ENCODE measurements at places on chromosomes 2 and 18.

GRCh38 chr2:68766376-68766845 lies 31.8 kb downstream of the ARHGAP25 start:
- DNase-seq: no peak

- DNase-seq: no peak
Observed at GRCh38 chr2:187876554-187876953, 322.3 kb upstream of the TFPI start.

DNA sequence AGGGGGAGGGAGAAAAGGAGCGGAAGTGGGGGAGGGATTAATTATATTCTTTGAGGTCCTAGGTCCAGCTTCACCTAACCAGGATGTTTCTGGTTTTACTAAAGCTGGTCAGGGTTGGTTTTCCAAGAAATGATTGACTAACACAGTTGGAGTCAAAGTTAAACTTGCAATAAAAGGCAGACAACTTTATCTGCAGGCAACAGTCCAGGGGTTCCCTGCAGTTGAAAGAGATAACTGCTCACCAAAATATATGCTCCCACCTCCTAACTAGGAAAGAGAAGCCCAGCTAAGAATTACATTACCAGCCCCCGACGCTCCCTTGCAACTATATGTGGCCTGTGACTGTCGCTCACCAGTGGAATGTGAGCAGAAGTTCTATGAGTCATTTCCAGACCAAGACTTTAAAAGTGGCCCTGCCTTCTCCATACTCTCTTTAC lies 140.0 kb upstream of the PKDCC start:
- no peak for DNase-seq

DNA sequence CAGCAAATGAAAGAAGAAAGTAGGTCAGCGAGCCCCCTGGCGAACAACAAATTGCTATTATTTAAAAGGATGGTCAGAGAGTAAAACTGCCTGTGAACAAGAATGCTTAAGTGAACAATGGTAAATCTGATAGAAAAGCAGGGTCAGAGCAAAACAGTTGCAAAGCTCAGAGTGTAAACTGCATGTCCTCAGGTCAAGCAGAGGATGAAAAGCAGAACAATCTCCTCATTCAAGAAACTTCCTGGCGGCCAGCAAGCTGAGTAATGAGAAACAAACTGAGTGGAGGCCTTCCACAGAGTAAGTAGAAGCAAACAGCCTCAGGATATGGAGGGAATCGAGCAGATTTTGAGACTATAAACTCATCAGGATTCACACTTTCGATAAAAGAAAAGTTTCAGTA lies 117.9 kb downstream of the PPP1R1C start:
- no peak for DNase-seq

DNA sequence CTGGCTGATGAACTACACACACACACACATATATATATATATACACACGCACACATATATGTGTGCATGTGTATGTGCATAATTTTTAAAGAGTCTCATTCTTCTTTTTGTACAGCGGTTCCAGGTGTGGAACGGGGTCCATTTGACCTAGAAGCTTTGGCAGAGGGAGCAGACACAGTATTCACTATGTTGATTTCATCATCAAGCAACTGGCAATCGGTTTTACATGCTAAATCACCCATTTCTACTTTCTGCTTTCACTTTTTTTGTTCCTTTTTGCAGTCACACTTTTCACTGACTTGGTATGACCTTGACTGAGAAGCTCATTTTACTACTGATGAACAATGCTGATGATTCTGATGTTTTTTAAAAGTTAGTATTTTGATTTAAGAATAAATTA lies 63.0 kb upstream of the PGAP1 start:
- no peak for DNase-seq

DNA sequence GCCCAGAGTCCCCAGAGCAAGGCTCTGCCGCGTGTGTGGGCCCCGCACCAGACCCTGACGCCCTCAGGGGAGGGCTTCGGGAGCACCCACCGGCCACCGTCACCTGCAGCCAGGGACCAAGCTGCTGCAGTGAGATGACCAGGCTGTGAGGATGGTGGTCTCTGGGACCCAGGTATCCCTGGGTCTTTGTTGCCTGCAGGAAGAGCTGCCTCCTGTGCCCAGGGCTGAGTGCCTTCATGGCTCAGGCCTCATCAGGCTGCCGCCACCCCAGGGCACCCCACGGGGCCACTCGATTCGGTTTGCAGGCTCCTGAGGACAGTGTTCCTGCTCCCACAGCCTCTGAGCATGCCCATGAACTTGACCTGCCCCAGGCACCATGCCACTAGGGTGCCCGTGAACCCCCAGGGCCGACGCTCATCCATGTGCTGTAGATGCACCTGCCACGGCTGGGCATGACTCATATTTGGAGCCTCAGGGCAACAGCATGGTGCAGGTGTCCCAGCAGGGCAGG lies 109.8 kb downstream of the FAM210A start:
- DNase-seq: no peak

GRCh38 chr2:62180975-62181374 lies 14.9 kb upstream of the B3GNT2 start:
- no peak for DNase-seq

GRCh38 chr2:235670974-235671787 lies 177.3 kb downstream of the AGAP1 start:
- DNase-seq: no peak

GRCh38 chr2:63875131-63875527 lies 33.4 kb downstream of the UGP2 start:
- DNase-seq: no peak

GRCh38 chr2:108417254-108417653 lies 31.8 kb upstream of the GCC2 start:
- DNase-seq: no peak

- DNase-seq: no peak
Observed at GRCh38 chr2:96493072-96493471, 12.1 kb downstream of the NEURL3 start.

DNA sequence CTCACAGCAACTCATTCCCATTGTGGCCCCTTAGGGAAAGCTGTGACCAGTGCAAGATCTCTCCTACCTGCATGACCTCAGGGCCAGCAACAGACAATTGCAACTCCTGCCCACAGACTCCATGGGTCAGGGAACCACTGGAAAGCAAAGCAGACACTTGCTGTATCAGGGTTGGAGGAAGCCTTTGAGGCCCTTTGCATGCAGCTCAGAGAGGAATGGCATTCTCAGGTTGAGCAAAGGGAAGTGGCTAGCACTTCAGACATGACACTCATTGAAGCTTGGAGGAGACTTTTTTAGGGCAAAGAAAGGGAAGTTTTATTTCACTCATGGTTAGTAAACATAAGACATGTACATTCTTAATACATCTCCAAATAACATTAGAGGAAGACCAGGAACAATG lies 22.1 kb downstream of the IL1F10 start:
- DNase-seq: no peak

DNA sequence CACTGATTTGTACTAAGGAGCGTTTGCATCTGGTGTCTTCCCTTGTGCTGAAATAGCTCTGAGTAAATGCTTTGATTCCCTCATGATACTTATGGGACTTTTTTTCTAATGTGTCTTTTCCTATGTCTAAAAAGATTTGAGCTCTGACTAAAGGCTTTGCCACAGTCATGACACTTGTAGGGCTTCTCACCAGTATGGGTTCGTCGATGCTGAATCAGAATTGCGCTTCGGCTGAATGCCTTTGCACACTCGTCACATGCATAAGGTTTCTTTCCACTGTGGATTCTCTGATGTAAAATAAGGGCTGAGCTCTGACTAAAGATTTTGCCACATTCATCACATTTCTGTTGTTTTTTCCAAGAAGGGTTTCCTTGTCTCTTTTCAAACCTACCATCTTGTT lies 8.0 kb downstream of the ZNF396 start:
- no peak for DNase-seq

GRCh38 chr2:170202437-170202836 lies 24.5 kb downstream of the MYO3B start:
- DNase-seq: no peak
